SHP77 treated with DMSO at 0.1 percent for 48 hours (cell line): ENCODE measurements at places on chromosomes 16 and 17.

- DNase-seq: no peak
These were observed 42.4 kb upstream of the TRAP1 start for GRCh38 chr16:3759736-3760135.

GRCh38 chr16:10324210-10324609, 61.7 kb upstream of the ATF7IP2 start:
- no peak for DNase-seq

- no peak for DNase-seq
These were observed 21.0 kb downstream of the SDK2 start for GRCh38 chr17:73623247-73623646.

DNA sequence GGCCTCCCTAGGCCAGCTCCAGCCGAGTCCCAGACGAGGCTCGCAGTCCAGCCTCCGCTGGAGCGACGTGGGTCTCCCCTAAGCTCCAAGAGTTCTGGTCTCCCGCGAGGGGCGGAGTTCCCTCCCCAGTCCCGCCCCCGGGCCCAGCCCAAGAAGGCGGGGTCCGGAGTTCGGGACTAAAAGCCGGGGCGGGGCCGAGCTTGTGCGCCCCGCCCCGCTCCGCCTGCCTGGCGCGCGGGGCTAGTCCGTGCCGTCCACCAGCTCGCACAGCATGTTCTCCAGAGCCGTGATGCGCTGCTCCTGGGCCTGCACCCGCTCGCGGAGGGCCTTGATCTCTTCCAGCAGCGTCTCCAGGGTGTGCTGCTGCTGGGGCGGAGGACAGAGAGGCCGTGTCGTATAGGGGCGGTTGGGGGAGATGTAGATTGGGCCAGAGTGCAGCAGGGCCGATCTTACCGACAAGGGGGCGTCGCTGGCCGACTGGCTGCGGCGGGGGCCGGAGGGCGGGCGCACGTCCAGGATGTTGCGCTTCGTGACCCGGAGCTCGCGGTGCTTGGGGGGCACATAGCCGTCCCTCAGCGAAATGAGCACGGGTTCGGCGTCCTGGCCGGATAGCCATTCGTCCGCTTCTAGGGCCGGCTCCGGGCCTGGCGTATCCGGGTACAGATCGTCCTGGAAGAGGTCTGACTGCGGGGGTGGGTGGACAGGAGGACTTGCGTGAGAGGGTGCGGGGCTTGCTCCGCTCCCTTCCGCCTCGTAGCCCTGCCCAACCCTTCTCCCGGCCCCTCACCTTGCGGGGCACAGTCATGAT, 7.0 kb downstream of the CORO6 start:
- DNase-seq: no peak
